Caco-2 (cell line): ENCODE measurements at places on chromosomes 11 and 22. TPM values are rescaled to one million over a fixed set of nuclear protein-coding genes. Genes with fewer than 3 reads are reported as not detected.

PANX3 gene
- not detected in 2 replicates for total RNA-seq

SERPING1 gene
- 3.2 and 3.8 TPM in 2 replicates for total RNA-seq

MUC2 gene
- total RNA-seq: 0.05 and 0.35 TPM in 2 replicates

GRCh38 chr22:23217171-23218052 lies 37.1 kb downstream of the BCR start:
- H3K27ac ChIP-seq: no peak overlapping the region
- no peaks in the 10 kb centered on the region for H3K36me3 ChIP-seq
- DNase-seq: no peak
- no peaks in the 10 kb centered on the region for H3K27me3 ChIP-seq

DNA sequence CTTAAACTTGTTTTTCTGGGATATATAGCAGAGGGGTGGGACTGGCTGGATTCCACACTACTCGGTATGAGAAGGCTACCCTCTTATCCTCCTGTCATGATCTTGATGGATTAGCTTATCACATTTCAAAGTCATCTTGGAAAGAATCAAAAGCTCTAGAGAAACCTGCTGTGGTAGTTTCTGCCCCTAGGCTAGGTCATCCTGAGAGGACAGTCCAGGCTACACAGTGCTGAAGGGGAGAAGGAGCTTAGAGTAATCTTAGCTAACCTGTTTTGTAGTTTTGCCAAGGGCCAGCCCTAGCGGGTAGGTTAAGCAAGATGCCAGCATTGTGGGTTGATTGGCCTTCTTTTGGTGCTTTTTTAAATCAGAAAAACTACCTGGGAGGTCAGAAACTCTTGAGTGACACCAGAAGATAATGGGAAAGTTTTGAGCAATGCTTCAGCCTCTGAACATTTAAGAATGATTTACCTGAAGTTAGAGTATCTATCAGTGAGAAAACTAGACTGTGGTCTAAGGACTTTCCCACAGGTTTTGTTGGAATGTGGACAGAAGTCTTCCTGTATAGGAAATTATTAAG lies 21.3 kb downstream of the PIWIL4 start:
- DNase-seq: peak; percentile 93
- H3K27me3 ChIP-seq: no peaks in the 10 kb centered on the region
- H3K4me3 ChIP-seq: no peak overlapping the region
- peak overlapping the region; percentile 34 for H3K27ac ChIP-seq
